SJSA1 (cell line): ENCODE measurements at places on chromosomes 13 and 19.

GRCh38 chr19:18859676-18860301, 28.0 kb downstream of the UPF1 start:
- DNase-seq: no peak

DNA sequence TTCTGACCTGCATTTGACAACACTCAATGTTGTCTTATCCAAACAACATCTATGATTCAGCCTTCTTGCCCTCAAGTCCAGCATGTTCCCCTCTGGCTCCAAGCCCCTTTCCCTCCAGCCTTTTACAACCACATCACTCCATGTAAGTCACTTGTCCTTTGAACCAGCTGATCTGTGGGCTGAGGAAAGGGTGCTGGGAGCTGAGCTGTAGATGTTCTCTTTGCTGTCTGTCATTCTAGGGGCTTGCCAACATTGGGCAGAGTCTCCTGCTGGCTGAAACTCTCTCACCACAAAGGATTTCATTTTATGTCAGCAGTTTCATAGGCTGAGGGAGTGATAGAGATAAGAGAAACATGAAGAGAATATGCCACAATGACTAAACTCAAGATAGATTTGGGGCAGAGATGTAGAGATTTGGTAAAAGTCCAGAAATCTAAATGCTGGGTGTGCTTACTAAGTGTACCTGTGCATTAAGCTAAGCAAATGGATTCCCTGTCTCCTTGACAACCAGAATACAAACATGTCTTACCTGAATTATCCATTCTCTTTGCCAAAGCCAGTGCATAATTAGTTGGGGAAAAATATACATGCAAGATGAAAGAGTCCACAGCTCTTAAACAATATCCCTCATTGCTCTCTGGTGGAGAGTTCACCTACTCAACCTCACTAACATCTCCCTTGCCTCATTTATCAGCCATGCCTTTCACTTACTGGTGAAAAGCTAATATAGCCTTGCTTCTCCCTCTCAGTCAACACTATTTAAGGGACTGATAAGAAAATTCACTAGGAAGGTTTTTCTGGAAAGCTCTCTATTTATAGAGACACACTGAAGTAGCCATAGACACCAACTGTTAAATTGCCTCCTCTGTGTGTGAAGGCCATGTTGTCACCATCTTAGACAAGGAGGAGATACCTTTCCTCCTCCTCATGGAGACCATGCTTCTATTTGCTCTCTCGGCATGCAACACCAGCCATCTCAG, 175.5 kb upstream of the SERP2 start:
- DNase-seq: peak; percentile 14

DNA sequence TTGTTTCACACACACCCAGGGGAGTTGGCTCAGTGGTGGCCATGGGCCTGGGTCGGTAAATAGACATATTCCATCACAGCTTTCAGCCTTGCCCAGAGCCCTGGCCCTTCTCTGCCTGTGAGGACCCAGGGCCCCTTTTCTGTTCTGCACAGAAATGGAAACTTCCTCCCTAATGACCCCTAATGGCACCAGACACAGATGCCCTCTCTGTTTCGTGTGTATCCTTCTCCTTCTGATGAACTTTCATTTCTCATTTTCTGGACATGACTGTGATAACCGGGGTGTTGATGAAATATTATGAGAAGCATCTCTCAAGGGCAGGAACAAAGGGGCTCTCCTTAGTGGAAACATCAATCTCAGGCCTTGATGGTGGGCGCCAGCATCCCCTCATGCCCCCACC, 12.8 kb downstream of the LILRA1 start:
- DNase-seq: no peak

DNA sequence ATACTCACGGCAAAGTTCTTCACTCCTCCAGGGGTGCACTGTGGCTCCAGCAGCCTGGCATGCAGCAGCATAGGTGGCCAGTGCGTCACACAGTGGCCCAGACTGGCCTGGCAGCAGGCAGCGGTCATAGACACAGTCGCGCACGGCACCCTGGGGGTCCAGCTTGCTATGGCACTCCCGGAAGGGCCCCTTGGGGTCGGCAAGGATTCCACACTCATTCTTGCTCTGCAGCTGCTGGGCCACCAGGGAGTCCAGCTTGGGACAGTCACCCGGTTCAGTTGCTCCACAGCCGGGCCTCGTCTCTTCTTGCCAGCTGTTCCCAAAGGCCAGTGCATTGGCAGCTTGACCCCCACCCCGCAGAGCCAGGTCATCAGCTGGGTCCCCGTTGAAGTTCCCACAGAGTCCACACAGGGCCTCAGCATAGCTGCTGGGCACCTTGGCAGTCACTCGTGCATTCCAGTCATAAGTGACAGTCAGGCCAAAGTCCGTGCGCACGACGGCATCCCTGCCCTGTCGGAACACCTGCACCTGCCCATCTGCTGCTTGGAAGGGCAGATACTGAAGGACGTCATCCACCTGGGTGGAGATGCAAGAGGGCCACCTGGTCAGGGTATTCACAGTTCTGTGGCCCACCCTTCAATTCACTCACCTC, 20.6 kb downstream of the FCGBP start:
- DNase-seq: no peak

DNA sequence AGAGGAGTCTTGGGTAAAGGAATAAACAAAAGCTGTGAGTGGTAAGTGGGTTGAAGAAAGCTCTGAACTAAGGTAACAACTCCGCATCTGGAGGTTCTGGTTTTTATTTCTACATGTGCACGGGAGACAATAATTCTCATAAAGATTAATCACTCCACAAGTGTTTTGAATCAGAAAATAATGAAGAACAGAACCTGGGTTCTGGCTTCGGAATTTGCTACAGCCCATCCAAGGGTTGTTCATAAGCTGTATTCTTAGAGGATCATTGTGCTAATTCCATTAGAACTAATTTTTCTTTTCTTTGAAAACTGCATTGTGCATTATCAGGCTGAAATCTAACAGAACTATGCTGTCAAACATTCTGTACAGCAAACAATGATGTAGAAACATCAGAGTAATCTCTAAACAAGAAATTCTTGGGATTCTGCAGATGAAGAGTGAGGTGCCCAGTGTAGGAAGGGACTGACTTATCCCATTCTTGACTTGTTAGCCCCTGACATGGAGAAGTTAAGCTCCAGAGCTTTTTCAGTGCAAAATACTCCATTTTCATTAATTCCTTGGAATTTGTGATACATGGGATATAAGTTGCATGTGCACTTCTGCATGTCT, 368.2 kb downstream of the COG6 start:
- DNase-seq: no peak

DNA sequence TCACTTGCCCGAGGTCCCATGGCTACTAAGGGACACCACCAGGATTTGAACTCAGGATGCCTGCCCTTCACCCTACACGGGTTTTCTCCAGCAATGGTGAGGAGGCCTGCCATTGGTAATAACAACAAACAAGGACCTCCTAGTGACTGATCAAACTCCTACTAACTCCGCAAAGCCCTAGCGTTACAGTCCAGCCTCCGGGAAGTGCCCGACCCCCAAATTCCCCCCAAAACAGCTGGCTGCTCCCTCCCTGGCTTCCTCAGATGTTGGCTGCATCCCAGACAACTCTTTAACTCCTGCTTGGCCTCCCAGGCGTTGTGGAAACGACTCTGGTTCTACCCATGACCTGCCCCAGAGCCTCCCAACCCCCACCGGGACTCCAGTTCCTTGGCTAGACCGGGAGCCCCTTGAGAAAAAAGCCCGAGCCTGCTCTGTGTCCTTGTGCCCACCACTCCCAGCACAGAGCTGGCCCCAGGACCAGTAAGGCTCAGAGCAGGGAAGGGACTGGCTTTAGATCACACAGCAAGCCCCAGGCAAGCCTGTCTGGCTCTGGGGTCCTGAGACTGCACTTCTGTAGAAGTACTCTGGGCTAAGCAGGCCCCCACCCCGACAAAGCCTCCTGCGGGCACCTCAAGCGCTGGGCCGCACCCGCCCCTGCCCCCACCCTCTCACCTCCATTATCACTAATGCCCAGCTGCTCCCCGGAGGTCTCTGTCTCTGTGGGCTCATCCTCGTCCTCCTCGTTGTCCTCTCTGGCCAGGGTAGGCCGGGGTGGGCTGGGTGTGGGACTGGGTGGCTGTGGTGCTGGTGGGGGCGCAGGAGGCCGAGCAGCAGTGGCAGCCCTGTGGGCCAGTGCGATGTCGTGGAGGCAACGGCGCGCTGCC, 4.7 kb downstream of the AKT1S1 start:
- no peak for DNase-seq
